ENCODE measurements at places on chromosomes 7 and 10.

- no peak for DNase-seq
Observed at GRCh38 chr7:15204421-15204820, 301.9 kb upstream of the DGKB start.

- no peak for DNase-seq
Observed at GRCh38 chr10:65010845-65011244, 1489.6 kb downstream of the REEP3 start.

DNA sequence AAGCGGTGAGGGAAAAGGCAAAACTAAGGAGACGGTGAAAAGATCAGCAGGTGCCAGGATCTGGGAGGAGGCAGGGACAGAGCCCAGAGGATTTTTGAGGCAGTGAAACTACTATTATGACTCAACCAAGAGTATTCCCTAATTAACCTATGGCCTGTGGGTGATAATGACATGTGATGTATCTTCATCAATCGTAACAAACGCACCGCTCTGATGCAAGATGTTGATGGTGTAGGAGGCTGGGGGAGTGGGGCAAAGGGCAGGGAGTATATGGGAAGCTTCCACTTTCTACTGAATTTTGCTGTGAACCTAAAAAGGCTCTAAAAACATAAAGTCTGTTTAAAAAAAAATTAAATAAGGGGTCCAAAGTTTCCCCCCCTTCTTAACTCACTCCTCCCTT lies 25.5 kb upstream of the EZH2 start:
- DNase-seq = no peak

DNA sequence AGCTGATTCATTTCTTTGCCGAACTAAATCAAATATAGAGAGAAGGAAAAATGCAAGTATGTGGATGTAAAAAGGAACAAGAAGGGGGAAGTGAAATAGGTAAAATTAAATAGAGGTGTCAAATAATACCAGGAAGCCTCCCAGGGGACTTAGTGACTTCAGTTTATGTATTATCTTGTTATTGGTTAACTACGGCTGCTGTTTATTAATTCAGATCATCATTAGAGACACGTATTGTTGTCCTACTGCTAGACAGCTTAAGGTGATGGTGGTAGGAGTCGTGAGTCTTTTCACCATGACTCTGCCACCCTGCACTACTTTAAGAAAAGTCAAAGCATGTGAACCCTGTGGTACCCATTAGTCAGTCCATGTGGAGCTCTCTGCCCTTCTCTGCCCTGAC lies 289.1 kb downstream of the PRKG1 start:
- DNase-seq = no peak

- no peak for DNase-seq
Observed at GRCh38 chr10:132526676-132527075, 10.9 kb upstream of the INPP5A start.

GRCh38 chr10:102813017-102813541 lies 24.1 kb downstream of the CYP17A1 start:
- no peak for DNase-seq

DNA sequence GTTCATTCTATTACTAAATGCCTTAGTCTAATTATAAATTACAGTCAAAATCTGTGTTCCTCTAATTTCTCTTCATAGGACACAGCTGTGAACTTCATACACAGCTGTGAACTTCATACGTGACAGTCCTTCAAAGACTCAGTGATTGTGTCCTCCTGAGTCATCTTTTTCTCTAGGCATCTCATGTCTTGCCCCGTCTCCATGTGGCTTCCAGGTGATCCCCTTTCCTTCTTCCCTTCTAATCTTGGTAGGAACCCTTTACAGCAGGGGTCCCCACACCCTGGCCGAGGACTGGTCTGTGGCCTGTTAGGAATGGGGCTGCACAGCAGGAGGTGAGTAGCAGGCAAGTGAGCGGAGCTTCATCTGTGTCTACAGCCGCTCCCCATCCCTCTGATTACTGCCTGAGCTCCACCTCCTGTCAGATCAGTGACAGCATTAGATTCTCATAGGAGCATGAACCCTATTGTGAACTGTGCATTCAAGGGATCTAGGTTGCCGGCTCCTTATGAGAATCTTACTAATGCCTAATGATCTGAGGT lies 14.0 kb upstream of the EIF5AL1 start:
- DNase-seq = no peak

DNA sequence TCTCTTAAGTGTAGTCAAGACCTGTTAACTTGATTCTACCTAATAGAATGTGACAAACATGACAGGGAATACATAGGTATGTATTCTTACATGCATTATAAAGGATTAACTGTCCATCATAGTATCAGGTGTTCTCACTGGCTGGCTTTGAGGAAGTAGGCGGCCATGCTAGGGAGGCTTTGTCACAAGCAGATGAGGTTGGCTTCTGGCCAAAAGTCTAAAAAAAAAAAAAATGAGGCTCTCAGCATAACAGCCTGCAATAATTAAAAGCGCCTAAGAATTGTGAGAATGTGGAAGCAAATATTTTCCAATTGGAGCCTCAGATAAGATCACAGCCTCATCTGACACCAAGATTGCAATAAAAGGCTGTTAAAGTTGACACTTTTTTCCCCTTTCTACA lies 1256.8 kb upstream of the SORCS1 start:
- DNase-seq = no peak

- no peak for DNase-seq
Observed at GRCh38 chr10:27359792-27360355, 119.3 kb upstream of the ACBD5 start.

- DNase-seq = no peak
Observed at GRCh38 chr7:101772508-101773211, 44.8 kb upstream of the CUX1 start.

GRCh38 chr10:47396311-47396717 lies 12.2 kb upstream of the ZNF488 start:
- no peak for DNase-seq

DNA sequence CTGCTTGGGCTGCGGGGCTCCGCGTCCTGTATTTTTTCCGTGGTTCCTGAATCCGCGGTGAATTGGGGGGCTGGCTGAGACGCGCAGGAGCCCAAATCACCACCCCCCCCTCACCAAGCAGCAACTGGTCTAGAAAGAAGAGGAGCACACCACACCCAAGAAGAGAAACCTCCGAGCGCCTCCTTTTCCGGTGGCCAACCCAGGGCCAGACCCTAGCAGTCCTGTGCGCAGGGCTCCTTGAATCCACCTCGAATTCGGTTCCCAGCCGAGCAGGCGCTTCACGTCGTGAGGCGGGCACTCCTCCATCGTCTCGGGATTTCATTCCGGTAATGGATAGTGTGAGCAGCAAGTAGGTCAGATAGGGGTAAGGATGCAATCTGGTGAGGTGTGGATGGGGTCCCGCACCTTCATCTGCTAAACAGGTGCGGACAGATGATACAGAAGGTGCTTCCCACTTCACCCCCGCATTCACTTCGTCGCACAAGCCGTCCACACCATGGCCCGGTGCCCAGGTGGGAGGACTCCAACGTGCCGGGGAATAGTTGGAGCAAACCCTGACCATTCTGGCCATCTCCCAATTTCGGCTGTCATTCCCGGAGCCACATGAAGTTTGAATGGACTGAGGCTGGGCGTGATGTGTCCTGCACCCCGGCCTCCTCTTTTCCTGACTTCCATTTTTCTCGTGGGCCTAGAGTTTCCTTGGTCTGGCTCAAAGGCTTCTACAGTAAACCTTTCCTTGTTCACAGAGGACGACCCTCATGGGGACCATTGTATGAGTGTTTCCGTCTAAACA lies 19.8 kb upstream of the ZNF273 start:
- DNase-seq = no peak

GRCh38 chr7:149225656-149226055 lies 13.8 kb upstream of the ZNF212 start:
- no peak for DNase-seq

DNA sequence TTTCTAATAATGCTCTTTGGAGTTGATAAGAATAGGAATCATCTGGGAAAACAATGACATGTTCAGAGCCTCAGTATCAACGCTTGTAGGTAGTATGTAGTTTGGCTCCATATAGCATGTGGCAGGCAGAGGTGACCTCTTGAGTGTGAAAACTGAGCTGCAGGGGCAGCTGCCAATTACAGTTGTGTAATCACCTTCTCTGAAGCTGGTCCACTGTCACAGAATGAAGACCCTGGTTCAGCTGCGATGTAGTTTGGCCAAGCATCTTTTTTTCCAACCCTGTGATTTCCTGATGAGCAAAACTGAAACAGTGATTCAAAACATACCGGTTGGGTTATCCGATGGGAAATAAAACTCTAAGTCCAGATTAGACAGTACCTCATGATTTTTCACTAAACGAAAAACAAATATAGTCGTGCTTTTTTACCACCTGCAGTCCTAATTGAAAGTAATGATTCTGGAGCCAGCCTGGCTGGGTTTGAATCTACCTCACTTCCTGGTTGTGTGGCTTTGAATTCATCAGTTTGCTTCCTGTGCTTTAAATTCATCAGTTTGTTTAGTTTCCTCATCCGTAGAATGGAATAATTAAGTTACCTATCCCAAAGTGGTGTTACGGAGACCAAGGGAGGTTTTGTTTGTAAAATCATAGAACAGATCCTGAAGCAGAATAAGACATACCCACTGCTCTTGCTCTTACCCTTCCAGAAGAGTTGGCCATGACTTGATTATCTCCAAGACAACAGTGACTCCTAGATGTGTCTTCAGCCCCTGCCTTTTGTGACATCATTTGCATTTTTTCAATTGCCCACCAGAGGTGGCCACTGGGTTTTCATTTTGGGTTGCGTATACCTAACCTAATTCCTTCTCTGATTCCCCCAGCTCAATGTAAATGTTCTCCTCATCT lies 87.4 kb downstream of the CELF2 start:
- no peak for DNase-seq

- DNase-seq = no peak
Observed at GRCh38 chr10:97012470-97012869, 173.3 kb downstream of the SLIT1 start.

All from activated CD8-positive, alpha-beta memory T cell treated with anti-CD3 and anti-CD28 coated beads for 1 hour (primary cell).